ENCODE measurements at places on chromosomes 7 and 10.

- DNase-seq = no peak
These were observed 7.1 kb downstream of the HTRA1 start for GRCh38 chr10:122468307-122468925.

- DNase-seq = no peak
These were observed 9.8 kb upstream of the RTKN2 start for GRCh38 chr10:62278441-62278910.

DNA sequence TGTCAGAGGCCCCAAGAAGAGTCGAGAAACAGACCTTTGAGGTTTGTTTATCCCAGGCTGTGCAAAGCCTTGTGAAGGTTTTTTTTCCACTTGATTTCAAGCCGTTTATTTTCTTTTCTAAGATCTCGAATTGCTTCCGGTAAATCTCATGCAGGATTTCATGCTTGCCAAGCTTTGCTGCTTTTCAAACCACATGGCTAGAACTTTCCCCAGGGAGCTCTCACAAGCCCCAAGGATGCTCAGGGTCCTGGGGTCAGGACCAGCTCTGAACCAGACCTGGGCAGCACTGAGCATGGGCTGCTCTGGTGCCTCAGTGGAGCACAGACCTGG lies 48.0 kb upstream of the AQP1 start:
- no peak for DNase-seq

- no peak for DNase-seq
These were observed 129.2 kb upstream of the NRBF2 start for GRCh38 chr10:63003816-63004453.

DNA sequence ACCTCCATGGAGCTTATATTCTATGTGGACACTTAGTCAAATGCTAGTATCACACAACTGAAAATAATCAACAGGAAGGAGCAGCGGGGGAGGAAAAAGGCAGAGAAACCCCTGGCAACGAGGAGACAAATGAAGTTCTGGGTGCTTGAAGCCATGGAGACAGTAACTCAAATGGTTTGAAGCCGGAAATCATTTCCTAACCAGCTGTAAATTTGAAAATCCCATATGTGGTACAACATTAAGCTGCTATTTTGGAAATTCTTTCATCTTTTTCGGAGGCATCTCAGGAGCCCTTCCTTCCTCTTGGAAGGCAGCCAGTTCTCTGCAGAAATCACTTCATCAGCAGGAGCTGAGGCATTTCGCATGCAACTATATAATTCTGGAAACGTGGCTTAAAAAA lies 91.4 kb downstream of the PPP1R3C start:
- DNase-seq = no peak

- DNase-seq = no peak
These were observed 171.8 kb upstream of the CDK1 start for GRCh38 chr10:60606343-60607080.

GRCh38 chr10:56624082-56624481 lies 263.0 kb upstream of the ZWINT start:
- no peak for DNase-seq

- no peak for DNase-seq
These were observed 28.9 kb downstream of the TARP start for GRCh38 chr7:38244516-38244915.

GRCh38 chr7:142516038-142516501 lies 233.2 kb upstream of the PRSS1 start:
- DNase-seq = no peak

DNA sequence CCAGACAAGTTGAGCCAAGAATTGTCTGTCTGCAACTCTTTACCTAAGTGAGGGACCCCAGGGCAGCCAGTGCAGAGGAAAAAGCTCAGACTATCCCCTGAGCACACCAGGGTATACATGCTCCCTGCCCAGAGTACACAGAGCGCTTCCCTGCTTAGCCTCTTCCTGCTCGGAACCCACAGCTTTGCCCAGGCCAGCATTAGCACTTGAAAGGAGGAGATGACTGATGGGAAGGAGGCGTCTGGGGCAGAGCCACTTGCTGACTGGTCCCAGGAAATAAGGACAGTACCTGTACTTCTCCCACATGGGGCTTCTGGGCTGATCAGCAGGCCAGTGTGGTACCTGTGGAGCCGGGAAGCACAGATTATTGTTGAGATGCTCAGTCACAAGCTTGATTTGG lies 48.4 kb upstream of the TRIM8 start:
- no peak for DNase-seq

DNA sequence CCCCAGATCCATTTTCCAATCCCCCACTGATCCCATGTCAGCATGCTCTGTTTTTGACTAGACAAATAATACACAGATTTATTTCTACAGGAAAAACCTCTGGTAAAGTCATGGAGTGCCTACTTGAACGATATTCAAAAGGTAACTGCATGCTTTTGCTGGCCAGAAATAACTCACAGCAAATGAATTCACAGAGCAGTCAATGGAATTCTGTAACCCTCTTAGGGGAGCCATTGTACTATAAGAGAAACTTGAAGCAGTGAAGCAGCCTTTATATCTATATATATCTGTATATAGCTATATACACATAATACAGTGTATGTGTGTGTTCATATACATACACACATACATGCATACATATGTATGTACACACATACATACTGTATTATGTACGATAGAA lies 29.0 kb upstream of the MEOX2 start:
- DNase-seq = no peak

DNA sequence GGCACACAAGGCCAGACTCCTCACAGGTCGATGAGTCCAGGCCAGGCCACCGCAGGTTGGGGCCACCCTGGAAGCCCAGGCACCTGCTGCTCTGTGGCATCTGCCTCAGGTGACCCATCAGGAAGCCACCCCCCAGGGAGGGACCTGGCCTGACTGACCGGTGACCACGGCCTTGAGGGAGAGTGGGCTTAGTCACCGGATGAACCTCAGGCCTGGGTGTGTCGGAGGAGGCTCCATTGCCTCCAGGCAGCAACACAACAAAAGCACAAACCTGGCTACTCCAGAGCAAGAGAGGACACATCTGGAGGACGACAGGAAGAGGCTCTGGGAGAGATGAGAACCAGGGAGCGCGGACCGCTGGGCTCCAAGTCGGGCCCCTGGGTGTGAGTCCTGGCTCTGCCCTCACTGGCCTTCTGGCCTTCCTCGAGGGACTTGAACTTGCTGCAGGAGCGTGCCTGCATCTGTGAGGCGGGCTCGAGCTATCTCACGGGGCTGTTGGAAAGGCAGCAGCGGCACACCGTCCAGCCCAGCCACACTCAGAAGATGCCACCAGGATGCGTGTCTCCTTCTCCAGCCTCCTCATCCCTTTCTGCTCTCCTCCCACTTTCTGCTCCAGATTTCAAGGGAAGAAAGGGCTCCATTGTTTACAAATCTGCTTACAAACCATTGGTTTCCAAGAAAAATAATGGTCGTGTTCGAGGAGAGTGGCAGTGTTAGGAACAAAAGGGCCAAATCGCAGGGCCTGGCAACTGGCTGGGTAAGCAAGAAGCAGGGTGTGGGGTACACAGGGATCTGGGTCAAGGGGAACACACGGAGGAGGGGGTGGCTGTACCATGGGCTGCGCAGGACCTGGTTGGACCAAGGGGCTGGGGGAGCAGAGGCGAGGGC lies 152.9 kb downstream of the ADAM12 start:
- DNase-seq = no peak

Measured in stimulated activated effector memory CD8-positive, alpha-beta T cell treated with anti-CD3 and anti-CD28 coated beads, Interleukin-12 subunit alpha, Interleukin-12 subunit beta, amount 100 ng/mL, for 72 hours (primary cell).